ENCODE measurements at places on chromosomes 7 and 10.

DNA sequence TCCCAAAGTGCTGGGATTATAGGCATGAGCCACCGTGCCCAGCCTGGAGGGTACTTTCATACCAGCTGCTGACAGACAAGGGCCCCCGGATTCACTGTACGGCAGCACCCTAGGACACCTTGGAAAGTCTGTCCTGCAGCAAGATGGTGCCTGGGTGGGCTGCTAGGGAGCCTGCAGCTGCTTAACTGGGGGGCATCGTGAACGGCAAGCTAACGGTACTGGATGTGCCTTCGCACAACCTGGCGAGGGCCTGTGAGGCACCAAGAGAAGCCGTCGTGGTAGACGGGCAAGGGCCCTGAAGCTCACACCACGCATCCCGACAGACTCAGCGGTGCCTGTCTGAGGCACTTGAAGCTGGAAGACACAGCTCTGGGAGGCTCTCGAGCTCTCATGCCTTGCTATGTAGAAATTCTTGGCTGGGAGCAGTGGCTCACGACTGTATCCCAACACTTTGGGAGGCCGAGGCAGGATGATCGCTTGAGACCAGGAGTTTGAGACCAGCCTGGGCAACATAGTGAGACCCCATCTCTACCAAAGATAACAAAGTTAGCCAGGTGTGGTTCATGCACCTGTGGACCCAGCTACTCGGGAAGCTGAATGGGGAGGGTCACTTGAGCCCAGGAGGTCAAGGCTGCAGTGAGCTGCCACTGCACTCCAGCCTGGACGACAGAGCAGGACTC lies 9.4 kb downstream of the BRAT1 start:
- no peak for DNase-seq

- no peak for DNase-seq
Measured at GRCh38 chr10:132146941-132147915, 39.5 kb upstream of the DPYSL4 start.

DNA sequence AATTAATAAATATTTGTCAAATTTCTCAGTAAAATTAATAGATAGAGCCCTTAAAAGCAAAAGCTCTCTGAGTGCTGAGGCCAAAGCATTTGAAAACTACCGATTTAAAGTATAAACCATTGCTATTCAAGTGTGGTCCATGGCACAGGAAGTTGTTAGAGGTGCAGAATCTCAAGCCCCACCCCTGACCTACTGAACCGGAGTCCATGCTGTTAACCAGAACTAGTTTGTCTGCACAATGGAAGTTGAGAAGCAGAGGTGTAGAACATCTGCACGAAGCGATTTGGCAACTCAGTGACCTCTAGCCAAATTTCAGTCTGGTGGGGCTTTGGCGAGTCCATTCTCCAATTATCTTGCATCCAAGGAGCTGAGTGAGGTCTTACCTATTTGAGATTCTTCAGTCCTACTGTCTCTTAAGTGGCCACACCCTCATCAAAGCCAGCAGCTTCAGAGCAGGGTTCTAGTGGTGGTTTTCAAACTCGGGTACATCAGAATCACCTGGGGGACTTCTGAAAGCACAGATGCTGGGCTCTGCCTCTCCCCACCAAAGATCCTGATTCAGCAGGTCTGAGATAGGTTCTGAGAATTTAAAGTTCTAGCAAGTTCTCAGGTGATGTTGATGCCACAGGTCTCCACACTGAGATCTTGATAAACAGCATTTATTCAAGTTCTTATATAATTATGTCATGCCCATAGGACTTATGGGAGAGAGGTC lies 96.8 kb upstream of the SAMD8 start:
- DNase-seq = no peak

DNA sequence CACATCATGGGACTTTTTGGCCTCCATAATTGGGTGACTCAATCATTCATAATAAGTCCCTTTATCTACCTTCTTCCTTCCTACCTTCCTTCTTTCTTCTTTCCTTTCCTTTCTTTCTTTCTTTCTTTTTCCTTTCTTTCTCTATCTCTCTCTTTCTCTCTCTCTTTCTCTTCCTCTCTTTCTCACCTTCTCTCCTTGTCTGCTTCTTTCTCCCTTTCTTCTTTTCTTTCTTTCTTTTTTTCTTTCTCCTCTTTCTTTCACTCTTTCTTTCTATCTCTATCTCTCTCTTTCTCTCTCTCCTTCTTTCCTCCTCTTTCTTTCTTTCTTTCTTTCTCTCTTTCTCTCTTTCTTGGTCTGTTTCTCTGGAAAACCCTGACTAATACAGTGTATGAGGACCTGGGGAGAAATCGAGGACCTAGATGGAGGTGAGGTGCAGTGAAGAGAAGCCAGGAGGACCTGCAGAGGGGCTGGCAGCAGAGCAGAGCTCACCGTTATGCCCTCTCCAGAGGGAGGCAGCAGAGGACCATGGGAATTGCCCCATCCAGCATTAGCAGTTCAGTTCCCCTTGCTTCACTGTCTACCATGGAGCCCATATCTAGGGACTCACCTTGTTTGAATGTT lies 52.7 kb upstream of the BTRC start:
- peak; percentile 12 for DNase-seq

GRCh38 chr7:36962367-36962766 lies 238.1 kb upstream of the AOAH start:
- DNase-seq = no peak

- DNase-seq = no peak
Measured at GRCh38 chr7:90869335-90869734, 273.2 kb downstream of the CDK14 start.

GRCh38 chr10:70441161-70441894 lies at the start of gene NODAL:
TSS of gene NODAL (minus strand) at chr10:70441681. CDS start at chr10:70441667, 14 bp downstream.
- DNase-seq = no peak
